ENCODE measurements at places on chromosomes 6 and 20.
A peak's percentile ranks its signal among the peaks of the same experiment; 100 is the strongest.

- DNase-seq = no peak
Observed at GRCh38 chr6:27025351-27025750, 222.2 kb upstream of the PRSS16 start.

DNA sequence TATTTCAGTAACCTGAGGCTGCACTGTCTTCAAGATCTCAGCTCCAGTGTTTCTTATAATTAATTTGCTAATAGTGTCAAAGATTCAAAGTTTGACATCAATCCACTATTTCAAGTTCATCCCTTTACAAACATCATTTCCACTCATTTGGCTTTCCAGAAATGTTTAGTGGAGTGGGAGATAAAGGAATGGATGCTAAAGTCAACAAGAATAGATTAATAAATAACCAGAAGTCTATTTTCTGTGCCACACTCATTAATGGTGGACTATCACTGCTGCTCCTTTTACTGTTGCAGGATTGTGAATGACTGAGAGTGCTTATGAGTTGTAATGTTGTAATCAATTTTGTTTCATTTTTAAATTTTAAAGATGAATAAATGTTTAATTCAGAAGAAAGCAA lies 28.4 kb upstream of the EPM2A start:
- DNase-seq = no peak

- no peak for DNase-seq
Observed at GRCh38 chr6:143675382-143675900, 2.3 kb upstream of the PHACTR2 start.

- no peak for DNase-seq
Observed at GRCh38 chr6:101088594-101088993, 207.5 kb upstream of the ASCC3 start.

DNA sequence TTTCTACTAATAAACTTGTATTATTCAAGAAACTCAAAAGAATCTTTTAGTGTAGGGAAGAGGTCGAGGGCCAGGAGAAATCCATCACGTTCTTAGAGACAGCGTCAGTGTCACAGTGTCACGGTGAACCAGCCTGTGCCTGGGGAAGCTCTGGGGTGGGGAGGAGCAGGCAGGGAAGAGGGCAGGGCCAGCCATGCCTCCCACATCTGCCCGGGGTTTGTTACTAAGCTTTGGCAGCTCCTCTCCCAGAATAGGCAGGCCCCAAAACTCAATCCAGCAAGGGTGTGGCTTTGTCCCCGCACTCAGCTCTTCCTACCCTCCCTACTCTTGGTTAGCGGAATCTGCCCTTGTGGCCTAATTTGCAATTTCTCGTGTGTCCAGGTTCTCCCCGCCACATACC lies 72.9 kb downstream of the TCP11 start:
- no peak for DNase-seq

GRCh38 chr6:30914854-30915590 lies 984 bp downstream of the VARS2 start:
- DNase-seq = no peak

GRCh38 chr6:30862156-30862875 lies 22.0 kb upstream of the DDR1 start:
- no peak for DNase-seq

- DNase-seq = no peak
Observed at GRCh38 chr6:139250296-139251044, 41.3 kb downstream of the TXLNB start.

GRCh38 chr6:3128356-3129108 lies 10.0 kb downstream of the BPHL start:
- DNase-seq = no peak

- DNase-seq = no peak
Observed at GRCh38 chr6:169700296-169700695, 1.5 kb downstream of the WDR27 start.

GRCh38 chr20:44648579-44648978 lies 2.9 kb downstream of the ADA start:
- no peak for DNase-seq

DNA sequence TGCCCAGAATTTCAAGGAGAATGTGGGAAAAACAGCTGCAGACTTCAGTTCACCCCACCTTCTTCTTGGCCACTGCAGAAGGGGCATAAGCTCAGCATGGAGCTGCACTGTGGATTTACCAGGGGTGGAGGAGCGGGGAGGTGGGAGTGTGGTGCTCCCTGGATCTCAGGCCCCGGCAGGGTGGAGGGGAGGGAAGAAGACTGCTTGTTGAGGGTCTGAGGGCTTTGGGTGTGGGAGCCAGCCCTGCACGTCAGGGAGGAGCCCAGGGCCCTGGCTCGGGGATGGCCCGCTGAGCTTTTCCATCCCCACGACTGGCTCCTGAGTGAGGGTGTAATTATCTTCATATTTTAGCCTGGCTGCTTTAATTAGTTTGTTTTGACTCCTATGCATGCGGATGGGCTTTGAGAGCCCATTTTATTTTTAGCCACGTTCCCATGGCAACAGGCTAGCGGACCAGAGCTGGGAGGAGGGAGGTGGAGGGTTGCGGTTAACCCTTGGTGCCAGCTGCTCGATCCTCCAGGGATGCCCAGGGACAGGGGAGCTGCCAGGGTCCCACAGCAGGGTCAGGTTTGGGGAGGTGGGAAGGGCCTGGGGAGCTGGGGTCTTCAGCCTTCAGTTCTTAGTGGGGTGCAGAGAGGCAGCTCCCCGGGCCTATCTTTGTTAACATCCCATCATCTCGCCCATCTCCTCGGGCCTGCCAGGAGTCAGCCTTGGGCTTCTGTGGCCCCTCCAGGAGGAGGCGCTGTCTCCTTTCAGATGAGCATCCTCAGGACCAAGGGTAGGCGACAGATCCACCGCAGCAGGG lies 68.2 kb downstream of the RAB44 start:
- peak; percentile 75 for DNase-seq

- DNase-seq = no peak
Observed at GRCh38 chr20:34574861-34575260, 16.3 kb downstream of the MAP1LC3A start.

- no peak for DNase-seq
Observed at GRCh38 chr20:64211874-64212658, 43.5 kb upstream of the PCMTD2 start.

DNA sequence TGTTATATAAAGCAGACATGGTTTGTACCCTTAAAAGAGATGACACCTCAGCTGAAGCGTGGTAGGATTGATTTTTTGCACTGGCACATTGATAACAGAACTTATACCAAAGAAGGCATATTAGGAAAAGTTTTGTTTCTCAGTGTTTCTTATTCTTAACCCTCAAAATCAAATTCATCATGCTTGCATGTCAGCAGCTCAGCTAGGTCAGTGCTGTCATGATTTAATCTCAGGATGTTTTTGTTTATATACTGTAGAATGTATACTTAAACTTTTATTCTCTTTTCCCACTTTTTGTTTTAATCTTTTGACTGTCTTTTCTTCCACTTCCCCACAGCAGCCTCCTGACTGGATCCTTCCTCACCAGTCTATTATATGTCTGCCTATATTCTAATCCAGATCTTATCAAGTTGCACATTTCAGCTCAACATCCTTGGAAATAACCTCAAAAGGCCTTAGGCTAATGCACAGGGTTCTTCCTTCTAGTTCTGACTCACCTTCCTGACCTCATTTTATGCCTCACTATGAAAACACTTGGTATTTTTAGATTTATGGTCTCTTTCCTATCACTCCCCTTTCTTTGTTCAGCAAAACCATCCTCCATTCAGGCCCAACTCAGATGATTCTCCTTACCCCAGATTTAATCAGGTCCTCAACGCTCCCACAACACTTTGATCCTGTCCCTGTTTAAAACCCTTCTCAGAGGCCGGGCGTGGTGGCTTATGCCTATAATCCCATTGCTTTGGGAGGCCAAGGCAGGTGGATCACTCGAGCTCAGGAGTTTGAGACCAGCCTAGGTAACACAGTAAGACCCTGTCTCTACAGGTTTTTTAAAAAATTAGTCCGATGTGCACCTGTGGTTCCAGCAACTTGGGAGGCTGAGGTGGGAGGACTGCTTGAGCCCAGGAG lies 7.2 kb downstream of the HEBP2 start:
- peak; percentile 29 for DNase-seq

DNA sequence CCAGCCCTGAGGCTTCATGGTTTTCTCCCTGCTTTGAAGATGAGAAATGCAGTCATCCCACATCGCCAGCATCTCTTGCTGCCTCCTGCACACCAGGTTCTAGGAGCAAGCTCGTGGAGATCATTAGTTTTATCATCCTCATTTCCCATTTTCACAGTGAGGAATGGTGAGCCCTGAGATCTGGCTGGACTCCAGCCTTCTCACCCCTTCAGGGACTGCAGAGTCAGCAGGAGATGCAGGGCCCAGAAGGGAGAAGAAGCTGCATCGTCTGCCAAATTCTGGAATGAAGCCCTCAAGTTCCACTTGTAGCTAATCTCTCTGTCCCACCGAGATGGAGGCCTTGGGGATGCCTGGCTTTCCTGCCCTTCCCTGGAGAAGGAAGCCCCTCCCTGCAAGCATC lies 216.8 kb downstream of the TAF4 start:
- DNase-seq = no peak

GRCh38 chr20:6919792-6920468 lies 152.4 kb downstream of the BMP2 start:
- no peak for DNase-seq

- DNase-seq = no peak
Observed at GRCh38 chr6:156881687-156882629, 104.8 kb downstream of the ARID1B start.

DNA sequence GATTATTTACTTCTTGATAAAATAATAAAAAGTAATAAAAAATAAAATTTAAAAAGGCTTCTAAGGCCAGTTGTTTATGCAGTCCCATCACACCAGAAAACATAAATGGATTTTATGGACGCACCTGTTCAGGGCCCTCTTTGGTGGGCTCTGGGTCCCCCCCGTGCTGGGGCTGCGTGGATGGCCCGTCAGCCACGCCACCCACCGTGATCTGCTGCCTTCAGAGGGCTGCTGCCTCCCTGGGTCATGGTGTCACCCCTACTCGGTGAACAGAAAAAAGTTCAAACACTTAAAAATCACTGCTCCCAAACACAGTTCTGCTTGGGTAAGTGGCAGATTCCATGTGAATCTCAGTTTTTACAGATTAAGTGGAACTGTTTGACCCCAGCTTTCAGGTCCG lies 447.6 kb upstream of the AGPAT4 start:
- no peak for DNase-seq

DNA sequence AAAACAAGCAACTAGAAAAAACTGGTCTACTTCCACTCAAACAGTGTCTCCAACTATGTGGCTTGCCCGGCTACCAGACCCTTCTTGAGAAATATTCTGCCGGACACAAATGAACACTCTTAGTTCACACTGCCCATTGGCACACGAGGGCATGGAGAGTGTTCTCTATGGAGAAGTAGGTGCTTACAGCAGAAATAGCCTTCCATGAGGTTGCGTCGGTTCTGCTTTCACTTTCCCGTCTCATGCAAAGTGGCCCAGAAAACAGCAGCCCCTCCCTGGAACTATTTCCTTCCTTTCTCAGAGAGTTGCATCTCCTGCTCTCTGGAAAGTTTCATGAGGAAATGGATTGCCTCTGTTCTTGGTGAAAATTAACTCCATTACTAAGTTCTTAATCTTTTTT lies 9.5 kb upstream of the HLA-DOA start:
- DNase-seq = no peak

DNA sequence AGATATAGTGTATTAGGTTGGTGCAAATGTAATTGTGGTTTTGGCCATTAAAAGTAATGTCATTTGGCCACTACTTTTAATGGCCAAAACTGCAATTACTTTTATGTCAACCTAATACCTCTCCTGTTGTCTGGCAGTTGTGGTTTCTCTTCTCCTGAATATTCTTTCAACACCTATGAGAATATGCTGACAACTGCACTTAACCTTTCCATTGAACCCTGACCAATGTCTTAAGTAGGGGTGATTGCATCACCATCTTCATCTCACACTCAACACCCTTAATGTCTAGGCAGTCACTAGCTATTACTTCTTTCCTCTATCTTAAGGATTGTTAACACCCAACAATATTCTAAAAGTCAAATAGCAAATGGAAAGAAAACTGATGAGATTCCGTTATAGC lies 200.5 kb upstream of the HSF2 start:
- no peak for DNase-seq

- no peak for DNase-seq
Observed at GRCh38 chr6:72552938-72553337, 68.9 kb upstream of the KCNQ5 start.

- no peak for DNase-seq
Observed at GRCh38 chr20:18929800-18930199, 116.2 kb downstream of the SCP2D1 start.

- no peak for DNase-seq
Observed at GRCh38 chr20:32527447-32528055, 57.6 kb downstream of the NOL4L start.

DNA sequence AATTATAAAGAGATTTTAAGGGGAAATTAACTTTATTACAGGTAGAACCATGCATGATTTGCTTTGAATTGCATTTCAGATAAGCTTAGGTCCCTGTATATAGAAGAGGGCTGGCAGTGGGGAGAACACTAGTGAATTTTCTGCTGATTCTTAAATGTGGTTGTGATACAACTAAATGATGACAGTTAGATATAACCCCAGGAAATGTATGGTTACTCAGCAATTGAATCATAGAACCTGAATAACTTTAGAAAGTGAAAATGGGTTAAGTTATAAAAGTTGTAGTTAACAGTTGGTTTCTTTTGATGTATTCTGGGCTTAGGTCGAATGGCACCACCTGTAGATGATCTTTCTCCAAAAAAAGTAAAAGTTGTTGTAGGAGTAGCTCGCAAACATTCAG lies 70.1 kb downstream of the PHF3 start:
- DNase-seq = no peak

DNA sequence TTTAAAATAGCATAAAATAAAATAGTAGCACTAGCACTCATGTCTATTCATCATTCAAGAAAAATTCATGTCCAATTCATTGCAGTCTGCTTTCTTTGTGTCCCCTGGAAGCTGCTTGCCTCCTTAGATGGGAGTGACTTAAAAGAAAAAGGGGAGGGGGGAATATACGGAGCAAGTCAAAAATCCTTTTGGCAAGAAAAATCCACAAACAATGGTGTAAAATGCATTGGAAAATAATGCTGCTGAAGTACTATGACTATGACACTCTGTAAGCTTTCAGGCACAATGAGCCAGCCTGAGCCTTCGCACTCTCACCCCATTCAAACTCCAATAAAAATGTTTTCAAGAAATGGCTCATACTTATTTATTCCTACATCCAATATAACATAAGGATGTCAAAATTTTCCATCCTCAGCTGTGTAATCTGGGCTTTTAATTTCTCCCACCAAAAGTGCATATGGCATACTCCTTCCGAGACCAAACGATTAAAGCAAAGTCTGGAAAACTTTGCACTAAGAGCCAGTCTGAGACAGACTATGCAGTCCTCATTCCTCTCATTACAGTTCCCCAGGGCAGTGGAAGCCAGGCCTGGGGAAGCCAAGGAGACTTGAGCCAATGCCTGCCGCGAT lies 790 bp downstream of the NEDD9 start:
- DNase-seq = no peak

DNA sequence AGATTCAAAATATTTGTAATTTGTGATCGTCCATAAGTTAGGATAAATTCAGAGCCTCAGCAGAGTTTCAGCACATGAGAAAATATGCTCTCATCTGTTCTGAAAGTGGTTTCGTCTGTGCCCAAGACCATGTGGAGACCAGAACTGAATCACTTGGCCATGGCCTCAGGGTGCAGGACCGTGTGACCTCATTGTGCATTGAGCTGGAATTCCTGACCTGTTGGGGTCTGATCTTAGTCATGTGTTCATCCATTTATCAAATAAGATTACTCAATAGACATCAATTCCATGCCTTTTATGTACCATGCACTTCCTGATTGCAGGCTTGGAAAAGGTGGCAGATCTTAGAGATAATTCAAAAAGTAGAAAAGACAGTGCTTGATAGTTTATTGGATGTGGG lies 680.5 kb downstream of the QKI start:
- no peak for DNase-seq

GRCh38 chr20:50281831-50282591 lies 91.4 kb downstream of the CEBPB start:
- no peak for DNase-seq

All from T1000 (cell line).